HTR-8/SVneo (cell line): ENCODE measurements at places on chromosomes 3 and 15.

GRCh38 chr3:25412269-25412668, 15.8 kb upstream of the RARB start:
- DNase-seq = no peak

GRCh38 chr15:62681939-62682896, 360.3 kb upstream of the TPM1 start:
- no peak for DNase-seq

GRCh38 chr3:49805897-49806701, 3.0 kb downstream of the INKA1 start:
- no peak for DNase-seq

DNA sequence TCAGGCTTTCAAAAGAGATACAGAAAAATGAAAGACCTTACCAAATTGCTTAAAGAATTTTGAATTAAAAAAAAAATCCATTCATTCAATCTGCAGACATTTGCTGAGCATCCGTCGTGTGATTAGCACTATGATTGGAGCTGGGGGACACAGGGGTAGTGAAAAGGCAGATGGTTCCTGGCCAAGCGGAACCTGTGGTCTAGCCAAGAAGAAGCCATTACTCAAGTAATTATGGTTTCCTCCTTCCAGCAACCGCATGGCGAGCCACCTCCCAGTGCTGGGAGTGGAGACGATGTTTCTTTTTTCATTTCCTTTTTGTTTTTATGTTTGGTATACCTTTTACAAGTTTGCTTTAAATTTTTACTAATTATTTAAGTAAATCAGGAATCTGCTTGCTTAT, 140.2 kb downstream of the CACNA2D3 start:
- no peak for DNase-seq

DNA sequence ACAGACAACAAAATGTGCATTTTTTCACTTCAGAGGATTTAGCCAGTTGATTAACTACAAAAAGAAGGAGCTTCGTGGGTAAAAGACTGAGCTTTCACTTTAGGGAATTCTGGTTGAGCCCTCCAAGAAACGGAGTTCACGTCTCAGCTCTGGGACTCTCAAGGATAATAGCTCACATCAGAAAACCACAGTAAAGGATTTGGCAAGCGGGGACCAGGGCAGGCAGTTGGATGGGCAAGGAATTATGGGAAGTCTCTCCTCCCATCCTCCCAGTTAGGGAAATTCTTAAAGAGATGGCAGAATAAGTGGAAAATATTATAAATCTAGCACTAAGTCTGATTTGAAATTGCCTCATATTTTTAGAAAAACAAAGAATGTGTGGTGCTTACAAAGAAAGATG, 188.3 kb upstream of the EOMES start:
- no peak for DNase-seq

DNA sequence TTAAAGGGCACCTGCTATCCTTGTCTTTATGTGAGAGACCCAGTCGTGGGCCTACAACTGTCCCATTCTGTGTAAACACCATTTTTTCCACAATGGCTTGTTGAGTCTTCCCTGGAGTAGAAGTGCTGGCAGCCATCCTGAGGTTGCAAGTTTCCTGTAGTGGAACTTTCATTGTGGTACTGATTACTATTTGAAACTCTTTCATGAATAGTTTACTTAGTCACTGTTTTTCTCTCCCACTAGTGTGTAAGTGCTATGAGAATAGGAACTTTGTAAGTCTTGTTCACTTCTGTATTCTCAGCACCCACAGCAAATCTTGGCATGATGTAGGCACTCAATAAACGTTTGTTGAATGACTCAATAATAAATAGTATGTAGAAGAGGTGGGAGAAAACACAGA, 48.6 kb downstream of the RARB start:
- DNase-seq = no peak
